ENCODE measurements at places on chromosomes 2 and 18. TPM values are rescaled to one million over a fixed set of nuclear protein-coding genes. Genes with fewer than 3 reads are reported as not detected.

The MRPL44 gene
- 32.0 TPM for total RNA-seq

The ZNF804A gene
- total RNA-seq = 5.8 TPM

The GRHL1 gene
- total RNA-seq = 1.7 TPM

The SPATA3 gene
- not detected for total RNA-seq

The OSR1 gene
- total RNA-seq = 2.2 TPM

The SLC30A3 gene
- total RNA-seq = 0.32 TPM

The ANKRD23 gene
- 1.3 TPM for total RNA-seq

The SIGLEC15 gene
- 0.43 TPM for total RNA-seq

GRCh38 chr2:177348733-177349693 is 43.6 kb upstream of the AGPS start:
- no peak for DNase-seq

DNA sequence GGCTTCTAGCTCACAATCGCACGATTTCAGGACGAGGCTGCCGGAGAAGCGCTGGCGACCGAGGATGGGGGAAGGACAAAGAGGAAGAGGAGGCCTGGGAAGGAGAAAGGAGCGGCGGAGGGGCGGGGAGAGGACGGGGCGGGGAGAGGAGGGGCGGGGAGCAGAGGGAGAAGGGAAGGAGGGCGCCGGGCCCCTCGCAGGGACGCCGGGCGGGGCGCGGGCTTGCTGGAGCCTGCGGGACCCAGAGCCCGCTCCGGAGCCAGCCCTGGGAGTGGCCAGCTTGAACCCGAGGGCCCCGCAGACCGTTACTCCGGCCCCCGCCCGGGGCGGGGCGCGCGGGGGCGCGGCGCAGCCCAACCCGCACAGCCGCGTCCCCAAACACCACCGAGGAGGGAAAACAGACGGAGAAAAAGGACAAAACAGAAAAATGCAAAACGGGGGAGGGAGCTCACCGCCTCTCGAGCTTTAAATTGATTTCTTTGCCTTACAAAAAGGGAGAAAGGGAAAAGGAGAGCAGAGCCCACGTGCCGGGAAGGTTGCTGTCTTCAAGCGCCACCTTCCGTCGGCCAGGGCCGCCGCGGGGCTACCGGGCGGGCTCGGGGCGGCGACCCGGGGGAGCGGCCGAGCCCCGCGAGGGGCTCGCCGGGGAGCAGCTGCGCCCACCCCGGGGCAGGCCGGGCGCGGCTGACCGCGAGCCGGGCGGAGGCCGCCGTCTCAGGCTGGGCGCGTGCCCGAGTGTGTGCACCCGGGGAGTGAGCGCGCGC is 781 bp upstream of the SOX11 start:
- DNase-seq = no peak

- no peak for DNase-seq
Observed at GRCh38 chr2:98293931-98294687, 52.1 kb upstream of the CNGA3 start.

DNA sequence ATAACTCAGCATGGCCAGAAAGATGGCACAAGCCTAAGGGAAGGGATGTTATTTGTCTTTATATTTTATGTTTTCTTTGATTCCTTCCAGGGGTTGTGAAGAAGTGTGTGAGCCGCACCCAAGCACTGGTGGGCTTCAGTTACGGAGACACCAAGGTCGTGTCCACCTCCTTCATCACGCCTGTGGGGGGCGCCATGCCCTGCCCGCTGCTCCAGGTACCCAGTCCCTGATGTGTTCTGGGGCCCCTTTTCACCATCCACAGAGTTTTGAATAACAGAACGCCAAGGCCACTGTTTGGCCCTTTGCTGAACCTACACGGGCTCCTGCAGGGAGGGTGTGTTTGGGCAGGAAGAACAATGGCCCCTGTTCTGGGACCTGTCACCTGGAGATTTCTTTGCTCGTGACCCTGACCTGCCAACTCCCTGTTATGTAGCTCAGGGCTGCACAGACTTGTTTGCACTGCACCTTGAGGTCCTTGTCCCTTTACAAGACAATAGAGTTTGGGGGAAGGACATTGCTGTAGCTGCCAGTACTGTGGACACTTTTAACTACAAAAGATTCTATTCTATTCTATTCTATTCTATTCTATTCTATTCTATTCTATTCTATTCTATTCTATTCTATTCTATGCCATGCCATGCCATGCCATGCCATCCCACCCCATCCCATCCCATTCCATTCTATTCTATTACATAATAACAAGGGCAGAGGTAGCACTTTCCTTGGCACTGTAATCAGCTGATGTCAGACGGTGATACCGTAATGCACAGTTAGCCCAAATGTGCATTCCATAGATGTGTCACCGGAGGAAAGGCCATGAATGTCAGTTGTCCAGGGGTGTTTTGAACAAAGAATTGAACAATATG is 48.2 kb upstream of the CNGA3 start:
- DNase-seq = no peak

DNA sequence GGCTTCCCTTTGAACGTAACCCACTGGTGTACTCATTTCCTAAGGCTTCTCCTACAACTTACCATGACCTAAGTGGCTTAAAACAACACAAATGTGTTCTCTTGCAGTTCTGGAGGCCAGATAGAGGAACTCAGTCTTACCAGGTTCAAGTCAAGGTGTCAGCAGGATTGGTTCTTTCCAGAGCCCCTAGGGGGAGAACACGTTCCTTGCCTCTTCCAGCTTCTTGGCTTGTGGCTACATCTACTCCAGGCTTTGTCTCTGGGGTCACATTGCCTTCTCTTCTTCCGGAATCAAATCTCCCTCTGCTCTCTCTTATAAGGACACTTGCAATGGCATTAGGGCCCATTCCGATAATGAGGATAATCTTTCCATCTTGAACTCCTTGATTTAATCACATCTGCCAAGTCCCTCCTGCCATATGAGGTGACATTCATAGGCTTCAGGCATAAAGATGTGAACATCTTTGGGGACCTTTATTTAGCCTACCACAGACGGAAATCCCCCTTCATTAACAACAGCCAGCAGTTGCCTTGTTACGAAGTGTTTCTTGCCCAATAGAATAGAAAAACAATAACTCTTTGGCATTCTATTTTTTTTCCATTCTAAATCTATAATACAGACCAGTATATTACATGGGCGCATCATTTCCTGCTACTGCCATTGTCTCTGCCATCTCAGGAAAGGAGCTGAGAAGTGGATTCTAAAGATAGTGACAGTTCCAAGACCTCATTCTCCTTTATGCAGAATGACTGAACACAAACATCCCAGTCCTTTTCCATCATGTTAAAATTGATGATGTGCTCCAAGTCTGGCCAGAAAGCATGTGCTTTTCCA is 362.0 kb downstream of the ZNF521 start:
- no peak for DNase-seq

- no peak for DNase-seq
Observed at GRCh38 chr18:8620845-8621244, 11.6 kb downstream of the RAB12 start.

DNA sequence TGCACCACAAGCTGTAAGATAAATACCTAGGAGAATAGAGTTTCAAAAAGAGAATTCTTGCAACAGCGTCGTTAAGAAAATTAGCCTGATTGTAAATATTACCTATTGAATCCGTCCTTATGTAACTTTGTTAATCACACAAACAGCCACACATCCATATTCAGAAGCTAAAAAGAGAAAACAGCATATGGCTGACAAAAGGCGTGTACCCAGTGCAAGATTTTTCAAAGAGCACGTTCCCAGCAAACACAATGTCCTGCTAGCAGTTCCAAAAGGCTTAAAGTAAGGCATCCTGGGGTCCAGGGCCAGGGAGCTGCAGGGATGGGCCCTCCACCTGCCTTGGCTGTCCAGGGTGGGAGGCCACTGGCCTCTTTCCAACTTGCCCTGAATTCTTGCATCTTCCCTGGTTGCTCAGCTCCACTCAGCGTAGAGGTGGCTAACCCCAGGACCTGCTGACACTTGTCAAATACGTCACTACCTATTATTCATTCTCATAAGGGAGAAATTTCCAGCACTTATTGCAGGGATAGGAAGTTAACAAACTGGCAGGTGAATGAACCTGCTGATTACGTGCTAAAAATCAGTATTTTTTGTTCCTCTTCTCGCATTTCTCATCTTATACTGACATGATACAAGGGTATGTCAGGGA is 102.1 kb upstream of the NEDD4L start:
- DNase-seq = no peak

- peak; percentile 63 for DNase-seq
Observed at GRCh38 chr2:12619975-12620374, 96.8 kb upstream of the TRIB2 start.

DNA sequence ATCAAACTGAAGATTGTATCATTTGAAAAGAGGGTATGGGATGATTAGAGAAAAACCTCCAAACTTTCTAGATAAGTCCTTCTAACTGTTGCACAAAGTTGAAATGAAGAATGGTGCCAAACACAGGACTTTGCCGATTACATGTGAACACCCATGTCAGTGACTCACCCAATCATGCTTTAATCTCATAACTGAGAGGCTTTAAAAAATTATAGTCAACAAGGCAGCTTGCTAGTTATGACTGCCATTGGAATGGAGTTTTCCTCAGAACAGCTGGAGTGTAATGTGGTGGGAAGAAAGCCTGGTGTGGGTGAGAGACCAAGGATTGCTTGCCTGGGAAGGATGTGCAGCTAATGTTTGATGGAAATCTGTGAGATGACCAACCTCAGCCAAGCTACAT is 98.2 kb upstream of the ALPP start:
- DNase-seq = peak; percentile 28

GRCh38 chr2:159117658-159118057 is 149.2 kb downstream of the TANC1 start:
- DNase-seq = no peak

DNA sequence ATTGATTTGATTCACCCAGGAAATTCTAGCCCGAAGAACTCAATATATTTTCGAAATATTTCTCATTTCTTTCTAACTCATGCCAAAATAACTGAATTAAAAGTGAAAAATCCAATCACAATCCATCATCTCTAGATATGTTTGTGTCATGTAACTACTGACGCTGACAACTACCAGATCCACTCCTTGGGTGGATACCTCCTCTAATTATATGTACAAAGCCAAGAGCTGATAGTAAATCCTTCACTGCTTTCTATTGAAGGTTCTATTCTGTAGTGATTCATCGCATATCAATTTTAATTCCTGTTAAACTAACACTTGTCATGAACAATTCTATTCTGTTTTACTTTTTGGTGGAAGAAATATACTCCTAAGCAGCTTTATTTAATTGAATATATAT is 1056.6 kb upstream of the NXPH2 start:
- DNase-seq = no peak

DNA sequence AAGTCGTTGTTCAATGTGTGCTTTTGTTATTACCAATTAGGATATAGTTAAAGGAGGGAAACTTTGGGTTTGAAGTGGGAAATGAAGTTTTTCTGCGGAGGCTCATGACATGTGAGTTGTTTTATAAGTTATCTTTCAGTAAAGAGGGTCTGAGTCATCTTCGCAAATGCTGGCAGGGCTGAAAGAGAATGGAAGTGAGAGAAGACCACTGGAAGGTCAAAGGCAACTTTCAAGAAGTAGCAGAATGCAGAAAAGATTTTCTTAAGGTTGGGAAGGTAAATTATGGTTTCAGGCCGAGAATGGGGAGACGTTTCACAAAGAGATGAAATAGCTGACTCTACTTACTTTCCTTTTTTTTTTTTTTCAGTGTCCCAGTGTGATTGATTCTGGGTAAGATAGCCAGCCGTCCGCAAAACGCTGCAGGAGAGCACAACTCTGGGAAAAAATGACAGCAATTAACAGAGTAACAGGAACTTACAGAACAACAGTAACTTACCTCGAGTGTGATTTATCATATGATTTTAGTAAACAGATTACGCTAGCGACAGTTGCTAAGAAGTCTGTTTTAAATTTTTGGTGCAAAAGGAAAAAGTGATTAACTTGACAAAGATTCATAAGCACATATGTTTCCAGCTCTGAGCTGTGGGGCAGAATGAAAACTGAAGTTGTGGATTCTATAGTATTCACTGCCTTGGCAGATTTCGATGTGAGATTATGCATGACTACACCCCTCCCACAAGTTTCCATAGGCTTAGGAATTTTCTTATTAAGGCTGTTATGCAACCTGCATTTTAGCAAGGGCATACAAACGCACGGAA is 46.8 kb upstream of the ACTR3 start:
- DNase-seq = peak; percentile 86

GRCh38 chr2:38528008-38528442 is 74.7 kb downstream of the HNRNPLL start:
- peak; percentile 45 for DNase-seq

DNA sequence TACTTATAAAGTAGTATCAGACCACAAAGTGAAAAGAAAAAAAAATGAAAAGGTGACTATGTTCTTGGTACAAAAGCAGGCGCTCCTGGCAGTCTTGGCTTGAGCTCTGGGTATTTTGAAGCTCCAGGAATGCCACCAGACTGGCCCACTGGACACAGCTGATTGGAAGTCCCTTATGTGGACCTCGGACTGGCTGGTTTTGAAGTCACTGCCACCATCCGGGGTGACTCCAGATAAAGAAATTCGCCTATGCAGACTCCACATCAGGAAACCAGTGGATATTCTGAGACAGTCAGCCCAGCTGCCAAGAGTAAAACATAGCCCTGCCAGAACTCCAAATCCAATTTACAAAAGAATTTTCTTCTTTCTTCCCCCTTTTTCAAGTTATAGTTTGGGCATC is 28.0 kb downstream of the ACKR3 start:
- DNase-seq = no peak
